ENCODE measurements at places on chromosomes 3 and 15.

GRCh38 chr3:23314981-23315762, 112.0 kb downstream of the UBE2E2 start:
- DNase-seq, result no peak

- DNase-seq, result no peak
Observed at GRCh38 chr3:187821616-187822317, 76.5 kb upstream of the BCL6 start.

- DNase-seq, result peak; percentile 31
Observed at GRCh38 chr3:101725194-101725889, 928 bp downstream of the CEP97 start.

DNA sequence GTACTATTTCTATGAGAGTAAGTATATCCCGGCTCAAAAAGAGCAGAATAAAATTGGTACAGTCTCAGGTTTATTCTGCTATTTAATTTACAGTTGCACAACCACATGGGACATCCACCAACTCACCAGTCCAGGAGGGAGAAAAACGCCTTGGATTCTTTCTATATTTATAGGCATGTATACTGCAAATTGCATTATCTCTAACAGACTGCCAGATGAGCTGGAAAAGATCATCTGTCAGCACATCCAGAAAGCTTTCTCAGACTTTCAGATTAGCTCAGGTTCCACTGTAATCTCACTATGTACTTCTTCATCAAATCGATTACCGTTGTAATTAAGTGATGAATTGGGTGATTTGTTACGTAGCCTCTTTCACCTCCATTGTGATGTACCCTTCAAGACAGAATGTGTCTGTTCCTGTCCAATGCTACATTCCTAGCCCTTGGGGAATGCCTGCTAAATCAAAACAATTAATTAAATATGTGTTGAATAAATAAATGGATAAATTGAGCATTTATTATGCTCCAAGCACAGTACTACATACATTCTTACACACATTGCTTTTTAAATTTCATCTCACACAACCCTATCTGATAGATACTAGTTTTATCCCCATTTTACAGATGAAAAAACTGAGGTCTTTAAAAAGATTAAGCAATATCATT, 38.1 kb upstream of the TMC3 start:
- DNase-seq, result no peak

DNA sequence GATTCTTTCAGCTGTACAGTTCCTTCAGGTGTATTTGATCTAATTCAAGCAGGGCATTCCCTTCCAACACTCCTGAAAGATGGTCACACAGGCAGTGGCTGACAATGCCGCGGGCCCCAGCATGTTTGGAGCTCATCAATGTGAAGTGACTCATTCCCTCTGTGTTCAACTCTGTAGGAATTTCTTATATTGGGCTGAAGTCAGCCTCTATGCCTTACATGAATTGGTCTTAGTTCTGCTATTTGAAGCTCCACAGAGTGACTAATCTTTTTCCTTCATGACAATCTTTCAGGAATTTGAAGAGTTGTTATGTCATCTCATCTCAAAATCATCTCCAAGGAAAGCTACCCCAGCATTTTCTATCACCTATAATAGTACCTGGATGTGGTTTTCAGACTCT, 142.5 kb upstream of the C2CD4B start:
- no peak for DNase-seq

GRCh38 chr3:59486520-59486919, 436.7 kb upstream of the CFAP20DC start:
- DNase-seq, result no peak

GRCh38 chr15:66211670-66212562, 41.6 kb downstream of the MEGF11 start:
- no peak for DNase-seq

GRCh38 chr15:93587059-93587521, 498.1 kb upstream of the RGMA start:
- DNase-seq, result no peak

GRCh38 chr3:156604642-156605144, 49.8 kb upstream of the SSR3 start:
- DNase-seq, result no peak

Data from stimulated activated CD4-positive, alpha-beta T cell treated with anti-CD3 and anti-CD28 coated beads, Interleukin-4, amount 100 ng/mL, for 24 hours (primary cell).